ENCODE measurements at places on chromosomes 12 and 14. TPM values are rescaled to one million over a fixed set of nuclear protein-coding genes. Genes with fewer than 3 reads are reported as not detected.
A peak's percentile ranks its signal among the peaks of the same experiment; 100 is the strongest.

MSI1 gene
- total RNA-seq, result 4.1 TPM

- H3K36me3 ChIP-seq, result no peaks in the 10 kb centered on the region
- no peak for DNase-seq
- peaks cover 3% of the 10 kb centered on the region for H3K27me3 ChIP-seq
- no peak overlapping the region for H3K27ac ChIP-seq
- H3K4me1 ChIP-seq, result no peaks in the 10 kb centered on the region
- H3K4me3 ChIP-seq, result peak overlapping the region; percentile 32
Measured at GRCh38 chr14:37599507-37600368, 4.3 kb downstream of the TTC6 start.

DNA sequence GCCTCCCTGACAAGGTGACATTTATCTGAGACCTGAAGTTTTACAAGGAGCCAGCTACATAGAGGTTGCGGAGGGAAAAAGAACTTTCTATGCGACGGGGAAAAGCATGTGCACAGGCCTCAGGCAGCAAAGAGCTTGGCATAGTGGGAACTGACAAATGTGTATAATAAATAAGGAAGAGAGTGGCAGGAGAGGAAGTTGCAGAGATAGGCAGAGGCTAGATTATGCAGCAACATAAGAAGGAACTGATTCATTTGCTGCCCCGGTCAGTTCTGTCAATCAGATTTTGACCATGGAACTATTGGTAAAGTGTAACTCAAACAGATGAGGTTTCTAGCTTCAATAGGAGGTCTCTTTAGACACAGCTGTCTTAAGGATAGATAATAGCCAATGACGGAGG is 33.7 kb upstream of the RIC8B start:
- DNase-seq, result no peak
- H3K4me3 ChIP-seq, result no peak overlapping the region
- no peak overlapping the region for H3K27ac ChIP-seq
- peaks cover 31% of the 10 kb centered on the region for H3K27me3 ChIP-seq
- no peaks in the 10 kb centered on the region for H3K4me1 ChIP-seq
- H3K36me3 ChIP-seq, result no peaks in the 10 kb centered on the region

DNA sequence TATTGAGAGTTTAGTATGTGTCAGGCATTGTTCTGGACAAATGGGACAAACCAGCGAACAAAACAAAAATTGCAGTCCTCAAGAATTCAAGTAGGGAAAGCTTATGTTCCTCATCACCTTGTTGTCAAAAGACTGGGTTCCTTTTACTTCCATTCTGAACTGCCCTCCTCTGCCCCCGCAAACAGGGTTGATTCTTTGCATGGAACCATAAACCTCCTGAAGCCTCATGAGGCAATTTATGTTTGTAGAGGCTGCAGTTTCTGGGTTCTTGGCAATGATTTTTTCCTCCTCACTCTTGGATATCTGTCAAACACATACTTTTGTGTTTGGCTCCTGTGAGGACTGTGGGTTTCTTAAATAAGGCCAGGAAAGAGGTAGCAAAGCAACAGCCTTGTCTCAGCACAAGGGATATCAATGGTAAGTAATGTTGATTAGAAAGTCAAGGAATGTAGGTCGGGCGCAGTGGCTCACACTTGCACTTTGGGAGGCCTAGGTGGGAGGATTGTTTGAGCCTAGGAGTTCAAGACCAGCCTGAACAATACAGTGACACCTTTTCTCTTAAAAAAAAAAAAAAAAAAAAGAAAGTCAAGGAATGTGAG is 13.9 kb downstream of the COPZ1 start:
- H3K27ac ChIP-seq, result no peak overlapping the region
- DNase-seq, result no peak
- peaks cover 18% of the 10 kb centered on the region for H3K36me3 ChIP-seq
- H3K4me1 ChIP-seq, result no peaks in the 10 kb centered on the region
- H3K27me3 ChIP-seq, result no peaks in the 10 kb centered on the region
- no peak overlapping the region for H3K4me3 ChIP-seq

- no peaks in the 10 kb centered on the region for H3K36me3 ChIP-seq
- no peak for DNase-seq
- H3K27ac ChIP-seq, result no peak overlapping the region
- H3K4me3 ChIP-seq, result no peak overlapping the region
- no peaks in the 10 kb centered on the region for H3K4me1 ChIP-seq
Measured at GRCh38 chr14:104472536-104473243, 106.9 kb upstream of the C14orf180 start.
